ENCODE measurements at places on chromosomes 4 and X. TPM values are rescaled to one million over a fixed set of nuclear protein-coding genes. Genes with fewer than 3 reads are reported as not detected.

DNA sequence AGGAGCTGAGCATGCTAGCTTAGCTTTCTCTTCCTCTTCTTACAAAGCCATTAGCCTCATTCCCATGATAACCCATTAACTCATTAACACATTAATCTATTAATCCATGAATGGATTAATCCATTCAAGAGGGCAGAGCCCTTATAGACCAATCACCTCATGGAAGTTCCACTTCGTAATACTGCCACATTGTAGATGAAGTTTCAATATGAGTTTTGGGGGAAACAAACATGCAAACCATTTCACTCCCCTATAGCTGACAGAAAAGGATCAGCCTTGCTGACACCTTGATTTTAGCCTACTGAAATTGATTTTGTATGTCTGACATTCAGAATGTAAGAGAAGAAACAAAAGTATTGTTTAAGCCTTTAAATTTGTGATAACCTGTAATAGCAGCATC, 251.8 kb upstream of the GALNTL6 start:
- no peaks in the 10 kb centered on the region for H3K4me1 ChIP-seq
- H3K36me3 ChIP-seq = no peaks in the 10 kb centered on the region
- no peak for DNase-seq

DNA sequence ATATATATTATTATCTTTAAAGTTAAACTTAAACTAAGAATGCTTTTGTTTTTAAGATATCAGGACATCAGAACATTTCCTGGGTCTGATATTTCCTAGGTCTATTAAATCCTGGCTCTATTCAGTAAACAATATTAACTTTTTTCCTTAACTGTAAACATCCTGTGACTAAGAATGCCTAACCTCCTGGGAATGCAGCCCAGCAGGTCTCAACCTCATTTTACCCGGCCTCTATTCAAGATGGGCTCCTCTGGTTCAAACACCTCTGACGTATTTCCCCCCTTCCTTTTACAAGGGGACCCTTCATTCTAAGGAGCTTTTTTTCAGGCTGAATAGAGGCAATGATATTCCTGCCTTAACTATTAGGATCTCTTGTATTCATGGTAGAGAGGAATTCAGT, 35.8 kb upstream of the DYNLT3 start:
- no peaks in the 10 kb centered on the region for H3K36me3 ChIP-seq
- DNase-seq = no peak
- no peak overlapping the region for H3K4me3 ChIP-seq
- peaks cover 9% of the 10 kb centered on the region for H3K27me3 ChIP-seq

DNA sequence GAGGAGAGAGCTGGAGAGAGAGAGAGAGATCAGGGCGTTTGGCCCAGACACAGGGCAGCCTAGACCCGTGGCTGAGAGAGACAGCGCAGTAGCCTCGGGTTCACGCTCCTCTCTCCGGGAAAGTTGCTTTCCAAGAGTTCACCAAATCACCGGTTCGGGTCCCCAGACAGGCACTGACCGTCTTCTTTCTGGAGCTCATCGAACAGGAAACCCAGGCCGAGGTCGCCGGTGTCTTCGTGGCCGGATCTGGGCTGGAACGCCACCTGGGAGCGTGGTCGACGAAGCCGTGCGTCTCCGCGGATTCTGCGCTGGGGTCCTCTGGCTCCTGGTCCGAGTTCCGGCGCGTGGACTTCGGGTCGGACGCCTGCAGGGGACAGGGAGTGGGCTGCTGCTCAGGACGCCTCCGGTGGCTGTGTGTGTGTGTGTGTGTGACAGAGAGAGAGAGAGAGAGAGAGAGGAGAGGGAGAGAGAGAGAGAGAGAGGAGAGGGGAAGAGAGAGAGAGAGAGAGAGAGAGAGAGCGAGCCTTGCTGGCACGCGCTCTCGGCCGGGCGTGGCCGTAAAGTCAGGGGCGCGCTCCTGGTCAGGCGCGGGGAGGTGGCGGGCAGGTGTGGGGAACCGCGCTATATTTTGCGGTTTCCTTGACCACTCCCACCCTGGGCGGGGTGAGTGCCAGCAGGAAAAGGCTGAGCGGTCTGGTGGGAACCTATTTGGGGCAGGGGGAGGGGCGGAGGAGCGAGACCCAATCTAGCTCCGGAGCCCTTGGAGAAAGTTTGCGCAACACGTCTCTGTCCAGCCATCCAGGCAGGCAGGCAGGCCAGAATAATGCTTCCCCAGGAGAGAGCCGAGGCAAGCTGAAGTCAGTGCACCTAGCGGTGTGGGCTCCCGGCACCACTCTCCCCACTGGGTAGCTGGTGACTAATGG, 62.1 kb downstream of the RHOXF2B start:
- no peaks in the 10 kb centered on the region for H3K4me1 ChIP-seq
- peak overlapping the region; percentile 53 for H3K4me3 ChIP-seq
- peaks cover 47% of the 10 kb centered on the region for H3K27me3 ChIP-seq
- DNase-seq = no peak
- H3K27ac ChIP-seq = no peak overlapping the region

- H3K4me1 ChIP-seq = no peaks in the 10 kb centered on the region
- no peak overlapping the region for H3K27ac ChIP-seq
- DNase-seq = no peak
- H3K27me3 ChIP-seq = peaks cover 3% of the 10 kb centered on the region
- H3K4me3 ChIP-seq = no peak overlapping the region
Measured at GRCh38 chr4:53618321-53618720, 27.0 kb upstream of the LNX1 start.

GRCh38 chr4:76166480-76166879, 18.3 kb upstream of the NUP54 start:
- DNase-seq = no peak
- H3K27me3 ChIP-seq = no peaks in the 10 kb centered on the region
- H3K4me3 ChIP-seq = no peak overlapping the region
- no peak overlapping the region for H3K27ac ChIP-seq

DNA sequence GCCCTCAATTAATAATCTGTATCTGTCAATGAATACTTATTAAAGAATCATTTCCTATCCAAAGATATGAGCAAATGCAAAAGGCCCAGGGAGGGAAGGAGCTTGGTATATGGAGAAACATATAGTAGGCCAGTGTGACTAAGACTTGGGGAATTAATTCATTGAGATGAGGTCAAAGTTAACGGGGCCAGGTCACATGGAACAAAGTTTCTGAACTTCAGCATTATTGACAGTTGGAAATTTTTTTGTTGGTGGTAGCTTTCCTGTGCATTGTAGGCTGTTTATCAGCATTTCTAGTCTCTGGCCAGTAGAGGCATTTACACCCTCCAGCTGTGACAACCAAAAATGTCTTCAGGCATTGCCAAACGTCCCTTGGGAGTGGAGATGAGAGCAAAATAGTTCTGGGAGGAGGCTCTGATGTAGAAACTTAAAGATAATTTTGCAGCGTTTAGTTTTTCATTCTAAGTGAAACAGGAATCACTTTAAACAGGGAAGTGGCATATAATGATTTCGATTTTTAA, 202.0 kb downstream of the SLC4A4 start:
- H3K4me1 ChIP-seq = no peaks in the 10 kb centered on the region
- no peaks in the 10 kb centered on the region for H3K36me3 ChIP-seq
- DNase-seq = no peak
- no peak overlapping the region for H3K4me3 ChIP-seq
- no peaks in the 10 kb centered on the region for H3K27me3 ChIP-seq

The TEX28 gene
- not detected for total RNA-seq

The PCDH7 gene
- total RNA-seq = not detected

The NAA11 gene
- total RNA-seq = not detected
